Activated T-helper 9 cell treated with anti-CD3 and anti-CD28 coated beads, Interleukin-2, amount 50 U/mL, for 16 hours (primary cell): ENCODE measurements at places on chromosomes 2 and 18.

- no peak for DNase-seq
Observed at GRCh38 chr2:125004106-125004800, 979.2 kb downstream of the CNTNAP5 start.

GRCh38 chr2:4424153-4424552 lies 720.8 kb downstream of the DCDC2C start:
- DNase-seq: no peak

GRCh38 chr2:172457536-172457935 lies 30.1 kb downstream of the ITGA6 start:
- no peak for DNase-seq

DNA sequence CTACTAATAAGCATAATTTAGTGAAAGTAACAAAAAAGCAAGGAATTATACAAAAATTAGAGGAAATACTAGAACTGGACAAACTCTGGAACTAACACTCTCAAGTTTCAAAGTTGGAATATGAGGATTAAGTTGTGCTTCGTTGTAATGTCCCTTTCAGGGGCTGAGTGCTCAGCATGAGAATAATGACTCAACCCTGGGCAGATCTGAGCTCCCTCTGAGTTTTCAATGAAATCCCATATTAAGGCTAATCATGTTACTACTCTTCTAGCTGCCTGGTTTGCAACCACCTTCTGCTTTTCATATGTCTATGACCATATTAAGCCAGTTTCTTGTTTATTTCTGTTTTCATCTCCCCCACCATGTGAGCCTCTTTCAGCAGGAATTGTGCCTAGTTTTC lies 274.9 kb upstream of the LRRTM4 start:
- DNase-seq: no peak

DNA sequence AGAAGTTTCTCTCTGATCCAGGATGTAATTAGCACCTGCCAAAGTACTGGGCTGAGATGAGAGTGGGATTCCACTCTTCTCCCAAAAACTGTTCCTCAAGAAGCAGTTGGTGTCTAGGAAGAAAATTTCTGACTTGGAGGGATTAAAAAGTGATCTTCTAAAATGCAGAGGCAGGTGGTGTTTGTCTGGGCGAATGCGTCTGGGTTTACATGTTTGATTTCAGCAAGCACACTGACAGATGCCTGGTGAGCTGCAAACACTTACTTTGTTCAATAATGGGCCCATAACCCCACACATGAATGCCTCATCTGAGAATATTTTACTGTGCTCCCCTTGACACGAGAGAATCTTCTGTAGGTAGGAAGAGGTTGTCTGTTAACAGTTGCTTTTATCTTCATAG lies 24.3 kb upstream of the KCNF1 start:
- DNase-seq: no peak

DNA sequence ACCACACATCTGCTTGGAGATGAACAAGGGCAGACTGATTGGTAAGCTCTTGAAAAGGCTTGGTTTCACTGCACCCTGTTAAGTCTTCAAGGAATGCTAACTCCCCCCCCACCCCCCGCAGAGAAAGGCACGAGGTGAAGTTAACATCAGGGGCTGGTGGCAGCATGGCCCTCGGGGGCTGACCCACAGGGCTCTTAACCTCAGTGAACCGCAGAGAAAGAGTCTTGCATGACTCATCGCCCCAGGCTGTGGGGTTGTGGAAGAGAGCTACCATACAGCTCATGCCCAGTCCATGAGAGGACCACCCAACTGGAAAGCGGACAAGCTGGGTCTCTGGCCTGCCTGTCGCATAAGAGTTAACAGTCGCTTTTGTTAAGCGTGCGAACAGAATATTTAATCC lies 10.6 kb upstream of the CEP68 start:
- DNase-seq: no peak

GRCh38 chr2:84628486-84628885 lies 112.2 kb downstream of the DNAH6 start:
- no peak for DNase-seq

DNA sequence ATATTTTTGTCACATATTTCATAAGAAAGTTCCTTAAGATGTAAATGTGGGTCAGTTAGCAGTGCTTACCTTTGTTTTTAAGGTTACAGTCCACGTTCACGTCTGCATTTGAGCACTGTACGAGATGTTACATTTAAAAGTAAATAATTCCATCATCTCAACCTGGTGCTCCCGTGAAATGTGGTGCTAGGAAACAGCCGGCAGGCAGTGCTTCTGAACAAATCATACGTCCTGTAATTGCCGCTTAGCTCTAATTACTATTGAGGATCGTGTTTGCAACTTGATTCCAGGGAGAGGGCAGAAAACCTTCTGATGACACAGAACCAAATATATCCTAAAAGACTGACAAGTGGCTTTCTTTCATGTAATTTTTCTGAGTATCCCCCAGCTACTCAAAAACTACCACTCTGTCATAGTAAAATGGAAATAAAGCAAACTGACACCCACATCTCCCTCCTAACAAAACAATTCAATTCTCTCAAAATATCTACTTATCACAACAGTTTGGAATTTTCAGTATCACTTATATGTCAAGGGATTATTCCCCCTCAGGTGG lies 297.8 kb upstream of the SESTD1 start:
- DNase-seq: no peak

- no peak for DNase-seq
Observed at GRCh38 chr2:231189571-231190495, 8.6 kb upstream of the ARMC9 start.
